Left kidney (tissue), 8 donors: ENCODE measurements at places on chromosomes 5 and 9. TPM values are rescaled to one million over a fixed set of nuclear protein-coding genes. Genes with fewer than 3 reads are reported as not detected.

Gene DIPK1B
- 27.6 TPM for polyA plus RNA-seq

Gene CBY3
- 0.30 TPM for polyA plus RNA-seq

GRCh38 chr9:115211413-115212124, 93.6 kb upstream of the TNC start:
- DNase-seq: no peak

DNA sequence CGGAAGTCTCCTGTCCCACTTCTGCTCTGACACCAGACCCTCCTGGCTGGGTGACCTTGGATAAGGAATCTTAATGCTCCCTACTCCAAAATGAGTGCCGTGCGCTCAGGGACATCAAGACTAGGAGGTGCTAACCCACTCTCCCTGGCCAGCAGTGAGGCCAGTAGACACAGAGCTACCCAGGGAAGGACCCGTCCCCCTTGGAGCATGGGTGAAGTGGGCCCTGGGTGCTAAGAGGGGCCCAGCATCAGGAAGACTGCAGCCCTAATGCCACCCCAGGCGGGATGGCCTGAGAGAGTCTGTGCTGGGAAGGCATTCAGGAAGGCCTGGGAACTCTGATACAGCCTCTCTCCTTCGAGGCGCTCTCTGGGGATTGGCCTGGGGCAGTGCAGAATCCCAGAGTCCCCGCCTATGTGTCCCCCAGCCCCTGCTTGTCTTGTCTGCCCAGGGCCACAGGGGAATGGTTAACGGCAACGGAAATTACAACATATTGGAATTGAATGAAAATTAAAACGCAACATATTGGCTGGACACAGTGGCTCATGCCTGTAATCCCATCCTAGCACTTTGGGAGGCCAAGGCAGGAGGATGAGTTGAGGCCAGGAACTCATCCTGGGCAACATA, 29.7 kb upstream of the RNU6ATAC start:
- no peak for DNase-seq

DNA sequence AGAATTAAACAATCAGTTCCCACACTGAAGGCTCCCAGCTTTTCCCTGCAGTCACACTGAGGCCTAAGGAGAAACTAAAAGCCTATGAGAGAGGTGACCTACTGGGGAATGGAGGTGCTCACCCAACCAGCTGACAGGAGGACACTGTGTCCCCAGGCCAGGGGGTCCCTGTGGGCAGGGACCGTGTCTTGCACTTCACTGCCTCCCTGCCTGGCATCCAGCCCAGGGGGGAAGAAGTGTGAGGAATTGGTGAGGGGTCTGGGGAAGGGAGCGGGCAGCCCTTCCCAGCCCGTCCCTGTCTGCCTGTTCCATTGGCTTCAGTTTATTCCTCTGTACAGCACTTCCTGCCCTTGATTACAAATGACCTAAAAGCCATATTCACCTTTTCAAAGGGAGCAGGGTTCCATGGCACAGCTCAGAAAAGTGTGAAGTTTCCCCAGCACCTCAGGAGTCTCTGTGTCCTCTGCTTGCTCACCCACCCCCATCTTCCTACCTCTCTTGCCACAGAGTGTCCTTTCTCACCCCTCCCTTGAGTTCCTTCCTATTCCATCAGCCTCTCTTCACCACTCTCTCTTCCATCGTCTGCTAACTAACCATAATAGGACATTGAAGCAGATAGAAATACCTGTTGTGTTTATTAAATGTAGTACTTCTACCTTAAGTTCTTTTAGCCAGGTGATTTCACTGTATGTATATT, 12.9 kb downstream of the OTULINL start:
- no peak for DNase-seq
